ENCODE measurements at places on chromosomes 12 and 14.

DNA sequence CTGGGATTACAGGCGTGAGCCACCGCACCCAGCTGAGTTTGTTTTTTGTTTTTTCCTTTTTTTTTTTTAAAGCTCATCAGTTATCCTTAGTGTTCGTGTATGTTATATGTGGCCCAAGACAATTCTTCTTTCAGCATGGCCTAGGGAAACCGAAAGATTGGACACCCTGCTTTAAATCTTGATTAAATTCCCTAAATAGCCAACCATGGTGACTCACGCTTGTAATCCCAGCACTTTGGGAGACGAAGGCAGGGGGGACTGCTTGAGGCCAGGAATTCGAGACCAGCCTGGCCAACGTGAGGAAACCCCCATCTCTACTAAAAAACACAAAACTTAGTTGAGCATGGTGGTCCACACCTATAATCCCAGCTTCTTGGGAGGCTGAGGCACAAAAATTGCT is 131.1 kb downstream of the MED13L start:
- DNase-seq, result no peak

GRCh38 chr12:113959096-113959495 is 7.0 kb downstream of the RBM19 start:
- no peak for DNase-seq

DNA sequence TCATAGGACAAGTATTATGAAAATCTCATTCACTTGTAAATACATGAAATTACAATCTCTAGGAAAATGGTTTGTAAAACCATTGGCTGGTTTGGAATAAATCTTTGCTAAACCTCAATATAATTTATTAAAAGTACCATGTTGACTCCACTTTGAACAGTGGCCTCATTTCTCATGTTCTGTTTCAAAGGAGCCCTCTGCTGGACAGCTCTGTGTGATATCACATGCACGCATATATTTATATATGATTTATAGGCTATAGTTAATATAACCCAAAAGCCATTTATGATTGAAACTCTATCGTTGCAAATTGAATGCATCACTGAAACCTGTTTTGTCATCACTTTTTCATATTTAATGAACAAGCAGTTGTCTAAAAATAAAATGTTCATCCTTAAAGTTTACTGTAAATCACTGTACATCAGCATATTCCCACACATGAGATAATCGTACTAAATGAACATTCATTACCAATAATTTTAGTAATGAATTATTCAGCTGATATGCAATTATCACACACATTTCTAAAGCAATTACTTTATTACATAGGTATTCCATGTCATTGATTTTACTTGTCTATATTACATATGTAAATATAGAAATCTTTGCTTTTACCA is 493.8 kb downstream of the NPAS3 start:
- DNase-seq, result no peak

- no peak for DNase-seq
Measured at GRCh38 chr12:116603546-116604177, 44.5 kb downstream of the MAP1LC3B2 start.

DNA sequence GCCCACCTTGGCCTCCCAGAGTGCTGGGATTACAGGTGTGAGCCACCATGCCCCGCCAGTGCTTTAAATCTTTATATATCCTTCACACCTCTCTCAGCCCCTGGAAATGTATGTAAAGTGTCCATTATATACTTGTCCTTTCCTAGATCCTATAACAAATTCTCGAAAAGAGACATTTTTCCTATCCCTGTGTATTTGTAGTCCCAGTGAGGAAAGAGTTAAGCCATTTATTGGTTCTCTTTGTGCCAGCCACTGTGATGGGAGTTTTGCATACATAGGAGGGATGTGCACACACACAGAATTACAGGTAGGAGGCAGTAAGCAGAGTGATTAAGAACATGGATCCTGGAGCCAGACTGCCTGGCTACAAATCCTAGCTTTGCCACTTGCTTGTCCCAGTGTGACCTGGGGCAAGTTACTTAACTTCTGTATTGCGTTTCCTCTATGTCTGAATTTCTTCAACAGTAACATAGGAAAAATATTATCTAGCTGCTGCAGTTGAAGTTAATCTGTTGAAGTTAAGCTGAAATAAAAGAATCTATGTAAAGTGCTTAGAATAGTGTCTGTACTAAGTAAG is 2.1 kb upstream of the RABGGTA start:
- no peak for DNase-seq

DNA sequence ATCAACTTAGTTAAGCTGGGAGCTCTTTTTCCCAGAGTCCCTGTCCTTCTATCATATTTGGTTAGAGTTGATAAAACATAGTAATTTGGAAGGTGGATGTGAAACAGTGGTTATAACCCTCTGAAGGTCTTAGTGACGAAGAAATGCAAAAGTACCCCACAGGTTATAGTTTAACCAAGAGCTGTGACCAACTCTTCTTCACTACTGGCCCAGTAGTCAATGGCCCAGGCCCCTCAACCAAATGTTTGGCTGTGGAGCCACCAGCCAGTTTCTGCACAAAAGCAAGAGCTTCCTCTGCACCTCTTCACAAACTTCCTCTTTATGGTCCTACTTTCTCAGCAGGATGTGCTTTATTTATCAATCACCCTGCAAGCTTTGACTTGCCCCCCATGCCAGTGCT is 132.6 kb downstream of the BMP4 start:
- DNase-seq, result no peak

DNA sequence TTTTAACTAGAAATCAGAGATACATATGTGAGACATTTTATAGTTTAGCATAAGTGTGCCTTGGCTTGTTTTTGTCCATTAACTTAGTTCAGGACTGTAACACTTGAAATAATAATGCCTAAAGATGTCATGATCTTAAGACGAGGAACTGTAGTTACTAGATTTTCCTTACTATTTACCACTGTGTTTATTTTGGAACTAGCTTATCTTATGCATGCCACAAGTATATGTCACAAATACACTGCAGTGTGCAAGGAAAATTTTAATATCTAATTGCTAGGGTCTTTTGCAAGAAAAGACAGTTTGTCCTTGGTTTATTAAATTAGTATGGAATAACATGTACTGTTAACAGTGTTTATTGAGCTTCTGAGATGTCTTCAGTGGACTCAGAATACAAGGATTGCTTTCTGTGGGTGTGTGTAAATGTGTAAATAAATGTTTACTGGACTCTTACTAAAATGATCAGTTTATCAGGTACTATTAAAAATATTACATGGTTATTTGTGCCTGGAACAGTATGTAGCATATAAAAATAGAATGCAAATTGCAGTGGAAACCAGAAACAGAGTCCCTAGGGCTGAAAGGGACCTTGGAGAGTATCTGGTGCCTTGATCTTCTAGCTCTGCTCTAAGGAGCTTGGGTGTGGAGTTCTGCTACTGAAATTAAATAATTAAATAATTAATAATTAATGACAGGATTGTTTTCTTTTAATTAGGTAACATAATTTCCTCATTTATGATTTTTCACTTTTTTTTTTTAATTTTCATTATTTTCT is 58.1 kb downstream of the FGD4 start:
- no peak for DNase-seq

GRCh38 chr12:113245695-113246477 is 24.6 kb downstream of the TPCN1 start:
- DNase-seq, result peak; percentile 97

DNA sequence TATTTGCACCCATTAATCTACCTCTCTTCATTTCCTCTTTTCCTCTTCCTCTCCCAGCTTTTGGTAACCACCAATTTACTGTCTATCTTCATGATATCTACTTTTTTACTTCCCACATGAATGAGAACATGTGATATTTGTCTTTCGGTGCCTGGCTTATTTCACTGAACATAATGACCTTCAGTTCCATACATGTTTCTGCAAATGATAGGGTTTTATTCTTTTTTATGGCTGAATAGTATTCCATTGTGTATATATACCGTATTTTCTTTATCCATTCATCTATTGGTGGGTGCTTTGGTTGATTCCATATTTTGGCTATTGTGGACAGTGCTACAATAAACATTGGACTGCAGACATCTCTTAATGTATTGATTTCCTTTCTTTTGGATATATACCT is 49.0 kb upstream of the STRN3 start:
- DNase-seq, result no peak

DNA sequence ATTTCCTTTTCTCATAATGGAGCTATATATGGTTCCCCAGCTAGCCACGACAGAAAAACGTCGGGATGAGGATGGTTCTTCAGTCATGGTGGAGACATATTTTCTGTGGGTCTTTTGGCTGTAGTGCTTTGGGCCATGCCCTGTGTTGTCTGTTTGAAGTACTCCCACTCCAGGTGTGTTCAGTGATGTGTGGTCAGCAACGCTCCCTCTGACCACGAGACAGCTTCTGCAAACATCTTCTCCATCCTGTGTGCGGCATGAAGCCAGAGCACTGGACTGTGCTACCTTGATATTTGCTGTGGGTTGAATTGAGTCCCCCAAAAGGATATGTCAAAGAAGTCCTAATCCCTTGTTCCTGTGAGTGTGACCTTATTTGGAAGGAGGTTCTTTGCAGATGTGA is 931.2 kb downstream of the NRXN3 start:
- DNase-seq, result no peak

DNA sequence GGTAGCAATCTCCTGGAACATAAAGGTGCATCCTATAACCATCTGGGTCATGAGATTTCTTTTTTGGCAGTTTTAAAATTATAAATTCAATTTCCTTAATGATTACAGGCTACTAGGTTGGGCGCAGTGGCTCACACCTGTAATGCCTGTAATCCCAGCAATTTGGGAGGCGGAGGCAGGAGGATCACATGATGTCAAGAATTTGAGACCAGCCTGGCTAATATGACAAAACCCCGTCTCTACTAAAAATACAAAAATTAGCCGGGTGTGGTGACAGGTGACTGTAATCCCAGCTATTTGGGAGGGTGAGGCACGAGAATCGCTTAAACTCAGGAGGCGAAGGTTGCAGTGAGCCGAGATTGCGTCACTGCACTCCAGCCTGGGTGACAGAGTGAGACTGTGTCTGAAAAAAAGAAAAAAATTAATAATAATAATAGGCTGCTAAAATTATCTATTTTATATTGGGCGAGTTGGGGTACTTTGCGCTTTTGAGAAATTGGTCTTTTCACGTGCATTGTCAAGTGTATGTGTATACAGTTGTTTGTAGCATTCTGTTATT is 17.2 kb upstream of the ARF6 start:
- no peak for DNase-seq

- no peak for DNase-seq
Measured at GRCh38 chr12:124554429-124555029, 12.9 kb downstream of the NCOR2 start.

- DNase-seq, result no peak
Measured at GRCh38 chr14:53109105-53110041, 43.8 kb downstream of the DDHD1 start.
